ENCODE measurements at places on chromosomes 2 and 18.

DNA sequence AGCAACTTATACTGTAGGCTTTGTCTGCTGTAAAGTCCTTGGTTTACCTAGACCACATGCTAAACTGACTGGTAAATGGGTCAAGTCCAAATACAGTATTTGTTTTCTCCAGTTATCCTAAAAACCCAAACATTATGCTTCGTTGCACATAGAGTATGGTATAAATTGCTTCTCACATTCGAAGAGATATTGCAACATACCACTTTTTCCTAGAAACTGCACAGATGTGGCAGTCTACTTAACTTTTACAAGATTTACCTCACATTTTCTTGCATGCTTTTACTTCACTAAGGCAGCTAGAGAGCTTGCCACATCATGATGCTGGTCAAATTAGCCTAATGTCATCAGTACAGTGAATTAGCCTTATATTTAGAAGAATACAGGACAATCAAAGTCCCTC is 66.0 kb upstream of the SCN7A start:
- no peak for DNase-seq

DNA sequence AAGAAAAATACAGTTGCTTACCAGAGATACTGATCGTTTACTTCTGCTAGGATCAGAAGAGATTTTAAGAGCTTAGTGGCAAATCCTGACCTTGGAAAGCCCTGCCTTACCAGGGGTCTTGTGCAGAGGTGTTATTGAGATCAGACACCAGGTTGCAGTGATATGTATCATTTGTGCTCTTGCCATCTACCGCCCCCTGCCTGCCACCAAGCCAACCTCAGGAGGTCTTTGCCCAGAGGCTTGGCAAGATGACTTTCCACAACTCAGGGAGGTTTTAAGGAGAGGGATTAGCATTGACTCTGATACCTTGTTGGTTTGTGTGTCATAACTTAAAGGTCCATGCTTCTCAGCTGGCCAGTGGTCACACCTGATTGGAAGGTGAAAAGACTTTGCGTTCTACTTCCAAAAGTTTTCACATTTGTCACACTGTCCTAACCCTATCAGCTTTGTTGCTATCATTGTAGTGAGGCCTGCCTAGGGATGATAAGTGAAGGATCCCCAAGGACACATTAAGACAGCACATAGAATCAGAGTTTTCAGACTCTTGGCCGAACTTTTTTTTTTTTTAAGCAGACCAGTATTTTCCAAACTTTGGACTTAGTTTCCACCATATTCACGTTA is 46.2 kb upstream of the MGAT5 start:
- peak; percentile 64 for DNase-seq

- DNase-seq = no peak
Observed at GRCh38 chr18:37361335-37362157, 204.1 kb downstream of the CELF4 start.

GRCh38 chr2:10919771-10920621 is 8.3 kb downstream of the KCNF1 start:
- DNase-seq = no peak

DNA sequence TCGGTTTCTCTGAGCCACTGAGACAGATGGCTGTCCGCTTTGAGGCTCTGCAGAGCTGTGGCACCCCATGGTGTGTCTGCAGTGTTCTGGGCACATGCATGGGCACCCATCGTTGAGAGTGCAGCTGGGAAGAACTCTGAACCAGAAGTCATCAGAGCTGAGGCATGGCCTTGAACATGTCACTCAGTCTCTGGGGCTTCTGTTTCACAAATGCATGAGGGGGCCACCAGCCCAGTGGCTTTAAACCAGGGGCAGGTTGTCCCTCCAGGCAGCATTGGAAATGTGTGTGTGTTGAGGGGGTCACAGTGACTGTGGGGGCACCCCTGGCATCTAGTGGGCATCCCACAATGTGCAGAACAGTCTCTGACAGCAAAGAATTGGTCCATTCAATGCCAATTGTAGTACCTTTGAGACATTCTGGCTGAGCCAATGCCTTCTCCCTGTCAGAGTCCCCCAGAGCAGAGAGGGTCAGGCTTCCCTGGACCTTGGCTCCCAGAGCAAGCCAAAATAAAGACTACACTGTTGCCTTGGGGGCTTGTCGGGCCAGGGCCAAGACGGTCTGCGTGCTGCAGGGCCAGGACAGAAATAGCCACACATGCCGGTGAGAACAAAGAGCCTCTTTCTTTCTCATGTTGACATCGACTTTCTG is 9.3 kb upstream of the PSMD1 start:
- no peak for DNase-seq

DNA sequence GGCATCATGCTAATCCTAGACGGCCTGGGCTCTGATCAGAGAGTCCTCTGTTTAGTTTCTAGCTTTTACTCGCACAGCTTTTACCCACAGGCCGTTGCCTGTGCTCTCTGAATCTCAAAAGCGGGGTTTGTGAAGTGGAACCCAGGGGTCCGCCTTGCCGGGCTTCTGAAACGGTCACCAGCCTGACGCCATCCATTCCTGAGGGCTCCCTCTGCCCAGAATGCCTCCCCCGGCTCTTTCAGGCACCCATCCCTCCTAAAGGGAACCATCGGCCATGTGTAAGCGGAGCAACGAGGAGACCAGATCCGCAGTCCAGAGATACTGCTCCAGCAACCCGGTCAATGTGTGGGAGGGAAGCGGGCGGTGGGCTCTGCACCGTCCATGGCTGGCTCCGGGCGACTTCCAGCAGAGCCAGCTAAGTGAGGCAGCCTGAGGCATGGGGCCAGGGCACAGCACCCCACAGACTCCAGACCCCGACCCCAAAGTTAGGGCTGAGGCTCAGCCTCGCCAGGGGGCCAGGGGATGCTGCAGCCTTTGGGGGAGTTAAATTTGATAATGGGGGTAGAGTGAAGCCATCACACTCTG is 28.8 kb downstream of the SALL3 start:
- DNase-seq = no peak

- no peak for DNase-seq
Observed at GRCh38 chr18:36496022-36496421, 198.5 kb downstream of the FHOD3 start.

GRCh38 chr18:22974707-22975106 is 41.6 kb downstream of the RBBP8 start:
- no peak for DNase-seq

GRCh38 chr2:76640905-76641304 is 881.3 kb downstream of the LRRTM4 start:
- no peak for DNase-seq

GRCh38 chr2:85183479-85183878 is 50.3 kb downstream of the TCF7L1 start:
- no peak for DNase-seq

- DNase-seq = peak; percentile 43
Observed at GRCh38 chr2:24857746-24858145, 62.3 kb downstream of the ADCY3 start.

- DNase-seq = no peak
Observed at GRCh38 chr2:6081955-6082624, 389.9 kb downstream of the SOX11 start.

GRCh38 chr2:96507957-96508520 is 2.9 kb upstream of the NEURL3 start:
- DNase-seq = peak; percentile 38

GRCh38 chr2:65232636-65233035 is 5.0 kb downstream of the ACTR2 start:
- peak; percentile 76 for DNase-seq

DNA sequence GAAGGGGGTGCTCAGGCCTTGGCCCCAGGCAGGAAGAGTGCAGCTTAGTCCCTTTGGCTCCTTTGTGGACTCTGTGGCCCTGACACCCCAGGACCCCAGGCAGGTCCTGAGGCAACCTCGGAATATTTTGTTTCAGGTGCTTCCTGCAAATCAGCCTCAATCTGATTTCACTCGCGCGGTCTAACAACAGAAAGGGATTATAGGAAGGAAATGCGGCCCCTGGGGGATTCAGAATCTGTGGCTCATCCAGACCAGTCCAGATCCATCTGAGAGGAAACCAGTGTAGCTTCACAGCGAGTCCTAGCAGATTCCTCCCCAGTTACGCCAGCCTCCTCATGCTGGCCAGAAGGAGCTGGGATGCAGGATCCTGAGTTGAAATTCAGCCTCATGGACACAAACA is 59.5 kb upstream of the YWHAQ start:
- DNase-seq = peak; percentile 92

GRCh38 chr2:75317316-75317715 is 118.0 kb upstream of the TACR1 start:
- no peak for DNase-seq

DNA sequence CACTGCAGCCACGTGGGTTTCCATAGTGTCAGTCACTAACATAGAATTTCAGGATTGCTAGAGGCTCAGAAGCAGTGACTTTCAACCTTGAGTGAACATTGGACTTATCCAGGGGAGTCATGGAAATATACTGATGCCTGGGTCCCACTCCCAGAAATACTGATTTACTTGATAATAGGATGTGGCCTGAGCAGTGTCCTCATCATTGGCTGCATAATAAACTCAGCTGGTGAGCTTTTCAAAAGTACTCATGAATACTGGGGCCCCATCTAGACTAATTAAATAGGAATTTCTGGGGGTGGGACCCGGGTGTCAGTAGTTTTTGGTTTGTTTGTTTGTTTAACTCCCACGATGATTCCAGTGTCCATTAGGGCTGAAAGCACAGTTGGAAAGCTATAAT is 141.4 kb downstream of the COL4A4 start:
- DNase-seq = peak; percentile 16

DNA sequence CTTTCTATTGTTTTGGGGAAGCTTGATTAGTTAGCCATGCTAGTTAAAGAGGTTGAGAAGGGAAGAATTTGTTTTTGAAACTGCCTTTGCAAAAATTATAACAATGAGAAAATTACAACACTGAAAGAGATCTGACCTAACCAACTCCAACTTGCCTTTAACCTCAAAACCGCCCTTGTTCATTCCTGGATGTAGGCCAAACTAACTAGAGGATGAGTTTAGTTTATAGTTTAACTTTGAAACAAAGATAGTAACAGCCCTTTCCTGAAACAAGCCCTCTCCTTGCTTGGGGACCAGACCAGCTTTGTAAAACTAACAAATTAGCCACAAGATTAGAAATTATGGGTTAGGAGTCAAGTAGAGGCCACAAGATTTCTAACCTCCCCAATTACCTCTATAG is 713.9 kb downstream of the CPS1 start:
- no peak for DNase-seq

DNA sequence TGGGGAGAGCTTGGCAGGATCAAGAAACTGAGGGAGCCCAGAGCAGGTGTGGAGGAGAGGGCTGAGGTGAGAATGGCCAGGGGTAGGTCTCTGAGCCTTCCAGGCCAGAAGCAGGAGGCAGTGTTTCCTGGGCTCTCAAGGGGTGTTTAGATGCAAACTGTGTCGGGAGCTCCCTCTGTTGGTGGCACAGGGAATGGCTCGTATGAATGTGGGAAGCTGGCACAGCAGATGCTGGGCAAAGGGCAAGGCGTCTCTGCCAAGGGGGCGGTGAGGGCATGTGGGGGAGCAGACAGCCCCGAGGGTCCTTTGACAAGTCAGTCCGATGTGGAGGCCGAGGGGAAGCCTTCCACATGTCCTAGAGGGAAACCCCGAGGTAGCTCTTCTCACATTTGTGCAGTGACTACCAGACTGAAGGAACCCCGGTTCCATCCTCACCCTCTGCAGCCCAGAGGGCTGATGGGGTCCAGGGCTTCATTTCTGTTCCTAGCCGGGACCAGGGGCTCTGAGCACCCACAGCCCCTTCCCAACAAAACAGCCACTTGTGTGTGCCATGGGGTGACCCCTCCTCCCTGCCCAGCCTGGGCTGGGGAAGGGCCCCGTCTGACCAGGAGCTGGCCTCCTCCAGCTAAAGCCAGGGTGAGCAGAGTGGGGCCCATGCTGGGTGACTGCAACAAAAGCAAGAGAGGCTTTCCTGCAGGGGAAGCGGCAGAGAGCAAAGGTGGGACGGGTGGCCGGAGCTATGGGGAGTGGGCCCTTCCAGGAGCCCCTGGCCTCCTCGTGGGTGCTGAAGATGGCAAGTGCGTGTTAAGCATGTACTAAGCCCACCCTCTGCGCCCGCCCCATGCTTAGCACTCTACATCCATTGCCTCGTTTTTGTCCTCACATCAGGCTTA is 103.4 kb downstream of the SEPTIN10 start:
- DNase-seq = peak; percentile 83

DNA sequence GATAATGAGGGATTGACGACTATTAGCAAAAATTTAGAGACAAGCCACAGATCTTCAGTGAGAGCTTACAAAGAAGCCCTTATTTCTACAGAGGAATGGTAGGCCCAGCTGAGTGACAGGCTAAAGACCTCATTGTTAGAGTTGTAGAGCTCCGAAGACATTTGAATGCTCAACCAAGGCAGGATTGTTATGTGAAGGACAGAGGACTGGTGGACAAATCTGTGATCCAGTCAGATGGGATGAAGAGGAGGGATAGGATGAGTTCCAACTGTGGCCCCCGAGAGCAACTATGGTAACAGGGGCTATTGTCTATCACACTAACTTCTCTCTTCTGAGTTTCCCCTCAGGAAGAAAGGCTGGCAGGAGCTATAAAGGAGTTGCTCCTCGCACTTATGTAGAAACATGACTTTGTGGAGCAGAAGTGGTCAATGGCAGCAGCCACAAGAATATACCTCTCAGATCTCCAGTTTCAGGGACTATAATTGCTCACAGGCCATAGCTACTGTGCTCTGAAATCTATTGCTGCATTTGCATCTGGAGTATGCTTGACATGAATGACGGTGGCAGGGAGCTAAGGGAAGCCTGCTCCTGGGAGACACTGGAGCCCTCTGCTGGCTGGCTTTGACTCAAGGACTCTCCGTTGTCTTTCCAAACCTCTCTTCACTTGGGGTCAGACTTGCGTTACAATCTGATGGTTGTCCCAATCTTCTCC is 50.3 kb upstream of the GREB1L start:
- peak; percentile 82 for DNase-seq

DNA sequence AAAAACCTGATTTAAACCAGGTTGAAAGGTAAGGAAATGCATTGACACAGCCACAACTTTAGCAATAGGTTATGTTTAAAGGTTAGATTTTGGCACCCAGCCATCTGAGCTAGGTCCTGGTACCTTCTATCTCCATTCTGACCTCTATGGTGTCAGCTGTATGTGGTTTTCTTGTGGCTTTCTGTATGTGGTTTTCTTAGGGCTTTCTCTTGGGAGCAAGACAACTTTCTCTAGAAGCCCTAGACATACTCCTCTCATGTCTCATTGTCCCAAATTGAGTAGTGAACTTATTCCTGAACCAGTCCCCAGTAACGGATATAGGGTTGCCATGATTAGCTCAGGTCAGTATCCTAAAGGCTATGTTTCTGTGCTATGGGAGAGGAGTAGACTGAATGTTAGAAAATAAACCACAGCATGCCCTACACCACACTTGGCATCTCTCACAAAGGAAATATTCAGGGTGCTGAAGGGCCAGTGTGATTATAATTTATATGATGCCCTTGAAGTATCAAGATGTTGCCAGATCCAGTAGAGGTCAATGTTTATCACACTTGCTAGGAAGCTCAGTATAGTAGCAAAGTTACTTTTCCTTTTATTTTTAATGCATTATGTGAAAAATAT is 176.1 kb downstream of the CAPN13 start:
- peak; percentile 66 for DNase-seq

GRCh38 chr2:196205881-196206435 is 34.6 kb upstream of the STK17B start:
- peak; percentile 23 for DNase-seq

Measured in choroid plexus epithelial cell (primary cell).